Gastroesophageal sphincter (tissue), 4 donors: ENCODE measurements at places on chromosomes 13 and 19.

DNA sequence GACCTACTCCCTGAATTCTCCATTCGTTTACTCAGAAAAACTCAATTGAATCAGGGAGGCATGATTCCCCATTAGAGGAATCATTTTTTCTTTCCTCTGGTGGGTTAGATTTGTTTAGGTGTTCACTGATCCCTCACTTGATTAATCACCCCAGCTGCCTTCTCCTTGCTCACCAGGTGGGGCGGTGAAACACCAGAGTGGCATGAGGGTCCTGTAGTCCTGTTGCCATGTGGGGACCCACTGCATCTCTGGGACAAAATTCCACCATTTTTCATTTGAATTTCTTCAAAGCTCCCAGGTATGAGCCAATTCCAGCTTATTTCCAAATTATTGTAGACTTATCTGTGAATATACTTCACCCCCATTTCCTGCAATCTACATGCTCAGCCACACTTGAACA lies 462.7 kb upstream of the ZNF507 start:
- H3K4me3 ChIP-seq, result no peak overlapping the region
- H3K36me3 ChIP-seq, result no peaks in the 10 kb centered on the region
- H3K4me1 ChIP-seq, result no peaks in the 10 kb centered on the region
- ATAC-seq, result no peak
- H3K27me3 ChIP-seq, result no peaks in the 10 kb centered on the region
- no peak overlapping the region for H3K27ac ChIP-seq

- ATAC-seq, result no peak
- no peak overlapping the region for H3K27ac ChIP-seq
- no peak overlapping the region for H3K4me3 ChIP-seq
Observed at GRCh38 chr13:47213047-47213446, 316.2 kb upstream of the HTR2A start.

GRCh38 chr13:42981853-42982252 lies 10.2 kb downstream of the EPSTI1 start:
- no peaks in the 10 kb centered on the region for H3K4me1 ChIP-seq
- H3K36me3 ChIP-seq, result no peaks in the 10 kb centered on the region
- no peak for ATAC-seq

DNA sequence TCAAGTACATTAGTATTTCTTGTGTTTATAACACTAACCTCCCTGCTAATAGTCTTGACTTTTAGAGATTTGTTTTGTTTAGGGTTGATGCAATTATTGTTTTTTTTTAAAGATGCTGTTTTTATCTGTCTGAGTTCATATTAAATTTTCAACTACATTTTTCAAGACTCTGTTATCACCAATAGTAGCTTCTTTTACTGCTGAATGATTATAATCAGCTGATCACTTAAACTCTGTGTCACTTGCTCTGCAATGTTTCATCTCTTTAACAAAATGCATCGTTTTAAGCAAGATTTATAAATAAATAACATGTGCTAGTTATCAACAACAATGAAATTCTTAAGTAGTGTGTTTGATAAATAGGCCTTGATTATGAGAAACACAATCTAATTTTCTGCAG lies 920.9 kb upstream of the PCDH20 start:
- no peak for ATAC-seq
- no peaks in the 10 kb centered on the region for H3K27me3 ChIP-seq
- H3K4me3 ChIP-seq, result no peak overlapping the region
- no peaks in the 10 kb centered on the region for H3K36me3 ChIP-seq
- no peaks in the 10 kb centered on the region for H3K4me1 ChIP-seq

- peaks cover 100% of the 10 kb centered on the region for H3K27me3 ChIP-seq
- no peak overlapping the region for H3K4me3 ChIP-seq
- H3K4me1 ChIP-seq, result peaks cover 8% of the 10 kb centered on the region
- H3K36me3 ChIP-seq, result no peaks in the 10 kb centered on the region
- no peak overlapping the region for H3K27ac ChIP-seq
Observed at GRCh38 chr19:35531291-35531690, 2.0 kb upstream of the GAPDHS start.

DNA sequence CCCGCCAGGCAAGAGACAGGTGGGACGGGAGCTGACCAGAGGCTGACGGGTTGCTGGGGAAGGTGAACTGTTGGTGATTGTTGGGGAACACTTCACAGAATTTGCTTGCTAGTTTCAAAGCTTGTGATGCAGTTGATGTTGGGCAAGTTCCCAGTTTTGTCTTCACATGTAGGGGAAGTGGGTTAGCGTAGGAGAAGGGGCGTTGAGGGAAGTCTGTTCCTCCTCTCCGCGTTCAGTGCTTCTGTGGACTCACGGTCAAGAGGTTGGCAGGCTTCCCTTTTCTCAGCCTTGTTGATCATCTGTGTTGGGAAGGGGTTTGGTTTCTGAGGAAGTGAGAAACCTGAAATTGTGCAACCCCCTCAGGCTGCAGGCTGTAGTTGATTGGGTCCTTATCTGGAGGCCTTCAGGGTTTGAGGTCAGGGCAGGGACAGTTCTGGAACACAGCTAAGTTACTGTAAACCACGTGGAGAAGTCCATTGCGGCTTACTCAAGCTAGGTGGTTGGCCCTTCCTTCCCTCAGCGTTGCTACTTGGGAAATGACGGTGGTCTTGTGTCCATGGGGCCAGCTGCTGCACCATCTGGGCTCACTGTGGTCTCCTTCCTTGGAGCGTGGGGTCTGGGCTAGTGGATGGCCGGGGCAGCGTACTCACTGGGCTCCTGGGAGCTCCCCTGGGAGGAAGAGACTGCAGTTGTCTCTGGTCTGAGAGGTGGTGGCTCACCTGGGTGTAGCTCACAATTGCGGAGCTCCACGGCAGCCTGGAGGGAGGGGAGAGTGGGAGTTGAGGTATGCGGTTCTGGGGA lies 7.5 kb downstream of the RPS9 start:
- ATAC-seq, result peak; percentile 71
- no peaks in the 10 kb centered on the region for H3K27me3 ChIP-seq
- no peaks in the 10 kb centered on the region for H3K36me3 ChIP-seq

DNA sequence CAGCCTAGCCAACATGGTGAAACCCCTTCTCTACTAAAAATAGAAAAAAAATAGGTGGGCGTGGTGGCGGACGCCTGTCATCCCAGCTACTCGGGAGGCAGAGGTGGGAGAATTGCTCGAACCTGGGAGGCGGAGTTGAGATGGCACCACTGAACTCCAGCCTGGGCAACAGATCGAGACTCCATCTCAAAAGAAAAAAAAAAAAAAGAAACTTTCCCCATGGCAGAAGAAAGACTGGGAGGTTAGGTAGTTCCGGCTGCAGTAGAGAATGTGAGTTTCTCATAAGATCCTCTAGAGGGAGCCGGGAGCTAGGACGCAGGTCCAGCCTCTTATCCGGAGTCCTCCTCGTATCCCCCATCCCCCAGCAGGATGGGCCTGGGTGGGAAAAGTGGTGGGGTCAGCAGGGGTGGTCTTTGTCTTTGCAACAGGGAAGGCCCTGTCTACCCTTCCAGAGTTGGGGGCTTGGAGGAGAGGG lies 13.2 kb upstream of the CREB3L3 start:
- peak; percentile 84 for ATAC-seq
- H3K4me1 ChIP-seq, result no peaks in the 10 kb centered on the region
- H3K4me3 ChIP-seq, result no peak overlapping the region
- no peaks in the 10 kb centered on the region for H3K36me3 ChIP-seq

DNA sequence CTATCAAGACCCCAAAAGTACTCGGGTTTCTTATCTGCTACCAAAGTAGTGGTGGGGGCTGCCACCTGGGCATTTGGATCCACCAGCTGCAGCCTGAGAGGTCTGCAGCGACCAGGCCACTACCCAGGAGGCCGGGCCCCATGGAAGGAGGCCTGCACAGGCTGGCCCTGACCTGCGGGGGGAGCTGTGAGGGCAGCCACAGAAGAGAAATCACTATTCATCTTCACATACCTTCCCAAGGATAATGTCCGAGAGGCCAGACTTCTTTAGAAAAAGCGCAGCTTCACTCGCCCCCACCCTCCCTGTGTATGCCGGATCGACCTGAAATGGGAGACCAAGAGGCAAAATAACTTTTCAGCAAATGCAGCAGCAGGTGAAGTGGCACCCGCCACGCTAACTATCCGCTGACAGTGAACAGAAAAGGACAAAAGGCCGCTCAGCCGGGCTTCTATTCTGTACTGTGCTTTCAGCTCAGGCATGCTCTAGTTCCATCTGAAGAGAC lies 30.1 kb downstream of the EPS15L1 start:
- ATAC-seq, result no peak
- peak overlapping the region; percentile 64 for H3K27ac ChIP-seq
- no peak overlapping the region for H3K4me3 ChIP-seq

DNA sequence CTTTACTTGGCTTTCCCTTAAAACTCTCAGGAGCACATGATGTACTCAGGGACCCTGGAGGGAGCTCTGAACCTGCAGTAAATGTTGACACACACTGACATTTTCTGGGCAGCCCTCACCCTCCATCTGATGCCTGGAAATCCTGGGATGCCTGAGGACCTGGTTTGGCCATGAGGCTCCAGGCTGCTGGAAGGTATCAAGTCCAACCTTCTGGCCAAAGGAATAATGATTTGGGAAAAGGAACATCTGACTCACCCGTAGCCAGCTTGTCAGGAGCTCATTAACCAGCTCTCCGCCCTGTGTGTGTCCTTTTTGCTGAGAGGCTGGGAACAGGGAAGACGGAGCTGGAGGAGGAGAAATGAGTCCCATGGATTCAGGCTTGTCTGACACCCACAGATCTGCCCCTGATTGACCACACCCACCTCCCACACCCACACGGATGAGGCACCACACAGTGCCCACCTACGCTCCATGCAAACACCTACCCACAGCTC lies 10.3 kb downstream of the ZNF558 start:
- H3K4me3 ChIP-seq, result no peak overlapping the region
- peak overlapping the region; percentile 90 for H3K27ac ChIP-seq
- H3K4me1 ChIP-seq, result peaks cover 25% of the 10 kb centered on the region
- no peaks in the 10 kb centered on the region for H3K27me3 ChIP-seq
- ATAC-seq, result peak; percentile 96

GRCh38 chr19:51808333-51808986 lies 13.5 kb downstream of the FPR3 start:
- H3K27ac ChIP-seq, result no peak overlapping the region
- H3K4me3 ChIP-seq, result no peak overlapping the region
- no peaks in the 10 kb centered on the region for H3K36me3 ChIP-seq
- peaks cover 2% of the 10 kb centered on the region for H3K27me3 ChIP-seq

DNA sequence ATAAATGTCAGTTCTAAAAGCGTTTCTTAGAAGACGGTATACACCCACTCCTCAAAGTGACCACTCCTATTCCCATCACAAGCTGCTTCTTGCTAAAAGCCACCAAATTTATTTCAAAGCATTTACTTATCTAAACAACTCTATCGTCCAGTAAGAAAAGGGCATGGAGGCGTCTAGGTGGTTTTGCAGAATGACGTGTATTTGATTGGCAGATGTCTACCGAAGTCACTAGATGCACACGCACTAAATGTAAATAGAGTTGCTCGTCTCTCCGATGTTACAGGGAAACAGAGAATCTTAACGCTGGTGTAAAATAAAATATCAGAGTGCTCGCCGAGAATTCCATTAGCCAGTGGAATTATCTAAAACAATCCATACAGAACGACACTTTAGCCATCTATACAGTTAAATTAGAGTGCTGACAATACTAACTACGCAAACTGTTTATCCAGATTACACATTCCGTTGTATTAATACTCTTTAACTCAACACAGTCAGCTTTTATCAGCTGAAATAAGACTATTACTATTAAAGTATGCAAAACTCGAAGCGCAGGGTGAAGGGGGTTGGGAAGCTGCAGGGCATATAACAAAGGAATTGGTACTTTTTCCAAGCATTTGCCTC lies 1.9 kb downstream of the KLF12 start:
- no peaks in the 10 kb centered on the region for H3K27me3 ChIP-seq
- H3K4me1 ChIP-seq, result peaks cover 4% of the 10 kb centered on the region
- ATAC-seq, result no peak
- H3K27ac ChIP-seq, result peak overlapping the region; percentile 95
- H3K4me3 ChIP-seq, result peak overlapping the region; percentile 93
- H3K36me3 ChIP-seq, result no peaks in the 10 kb centered on the region

- no peaks in the 10 kb centered on the region for H3K36me3 ChIP-seq
- no peaks in the 10 kb centered on the region for H3K27me3 ChIP-seq
- H3K4me1 ChIP-seq, result no peaks in the 10 kb centered on the region
- no peak overlapping the region for H3K27ac ChIP-seq
Observed at GRCh38 chr19:34487651-34488051, 6.1 kb downstream of the WTIP start.

GRCh38 chr19:45975306-45976070 lies 1.8 kb upstream of the NOVA2 start:
- peaks cover 84% of the 10 kb centered on the region for H3K27me3 ChIP-seq
- no peaks in the 10 kb centered on the region for H3K36me3 ChIP-seq
- no peak for ATAC-seq
- H3K4me3 ChIP-seq, result no peak overlapping the region

DNA sequence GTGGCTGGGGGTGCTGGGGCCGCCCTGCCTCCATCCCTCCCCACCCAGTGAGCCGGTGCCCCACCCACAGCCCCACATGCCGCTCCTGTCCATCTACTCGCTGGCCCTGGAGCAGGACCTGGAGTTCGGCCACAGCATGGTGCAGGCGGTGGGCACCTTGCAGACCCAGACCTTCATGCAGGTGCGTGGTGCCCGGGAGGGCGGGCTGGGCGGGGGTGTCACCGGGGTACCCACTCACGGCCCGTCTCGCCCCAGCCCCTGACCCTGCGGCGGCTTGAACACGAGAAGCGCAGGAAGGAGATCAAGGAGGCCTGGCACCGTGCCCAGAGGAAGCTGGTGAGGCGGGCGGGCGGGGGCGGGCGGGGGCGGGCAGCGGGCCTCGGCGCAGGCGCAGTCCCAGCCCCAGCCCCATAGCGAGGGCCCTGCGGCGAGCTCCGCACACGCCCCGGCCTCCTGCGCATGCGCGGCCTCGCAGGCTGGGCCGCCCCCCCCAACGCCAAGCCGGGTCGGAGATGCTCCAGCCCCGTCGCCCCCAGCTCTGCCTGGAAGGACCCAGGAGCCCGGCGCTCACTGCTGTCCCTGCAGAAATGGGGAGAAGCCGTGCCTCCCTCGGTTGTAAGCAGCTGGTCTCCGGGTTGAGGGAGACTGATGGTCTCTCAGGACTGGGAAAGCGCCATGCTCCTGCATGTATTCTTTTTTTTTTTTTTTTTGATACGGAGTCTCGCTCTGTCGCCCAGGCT lies 7.7 kb downstream of the ARHGAP45 start:
- H3K4me1 ChIP-seq, result no peaks in the 10 kb centered on the region
- peak; percentile 40 for ATAC-seq
- no peaks in the 10 kb centered on the region for H3K36me3 ChIP-seq
- no peak overlapping the region for H3K4me3 ChIP-seq
- H3K27me3 ChIP-seq, result peaks cover 39% of the 10 kb centered on the region

DNA sequence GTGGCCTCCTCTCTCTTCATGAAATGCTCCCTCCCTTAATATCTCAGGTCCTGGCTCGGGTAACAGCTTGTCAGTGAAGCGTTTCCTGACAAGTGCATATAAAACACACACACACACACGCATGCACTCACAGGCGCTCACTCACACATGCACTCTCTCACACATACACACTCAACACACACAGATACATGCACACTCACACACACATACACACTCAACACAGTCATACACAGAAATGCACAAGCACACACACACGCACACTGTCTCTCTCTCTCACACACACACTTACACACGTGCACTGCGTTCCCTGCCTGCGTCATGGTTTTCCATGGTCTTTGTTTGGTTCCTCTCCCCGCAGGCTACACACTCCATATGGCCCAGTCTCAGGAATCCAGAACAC lies 344.1 kb downstream of the UQCRFS1 start:
- H3K36me3 ChIP-seq, result no peaks in the 10 kb centered on the region
- H3K4me3 ChIP-seq, result no peak overlapping the region
- H3K27ac ChIP-seq, result no peak overlapping the region
- no peaks in the 10 kb centered on the region for H3K4me1 ChIP-seq
- no peak for ATAC-seq
